NCI-H82 (cell line): ENCODE measurements at places on chromosomes 3 and 15.

GRCh38 chr3:171192176-171192854 is 165.8 kb upstream of the SLC2A2 start:
- DNase-seq, result no peak

DNA sequence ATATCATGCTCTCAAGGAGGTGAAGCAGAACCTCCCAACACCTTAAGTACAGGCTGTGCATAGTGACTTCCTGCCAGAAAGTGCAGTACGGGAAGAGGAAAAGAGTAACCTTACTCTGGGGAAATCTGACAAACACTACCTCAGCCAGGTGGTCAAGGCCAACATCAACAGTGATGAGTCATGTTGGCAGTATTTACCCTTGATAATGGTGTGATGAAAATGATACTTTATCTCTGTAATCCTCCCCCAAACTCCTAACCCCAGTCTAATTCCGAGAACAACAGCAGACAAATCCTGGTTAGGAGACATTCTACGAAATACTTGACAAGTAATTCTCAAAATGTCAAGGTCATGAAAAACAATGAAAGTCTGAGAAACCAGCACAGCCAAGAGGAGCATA is 26.5 kb downstream of the ANKDD1A start:
- DNase-seq, result no peak

- no peak for DNase-seq
Observed at GRCh38 chr3:78519281-78519680, 1248.5 kb downstream of the ROBO1 start.

- no peak for DNase-seq
Observed at GRCh38 chr15:27866505-27867165, 232.5 kb downstream of the OCA2 start.

GRCh38 chr3:192940129-192940528 is 22.5 kb upstream of the MB21D2 start:
- DNase-seq, result peak; percentile 34

- no peak for DNase-seq
Observed at GRCh38 chr3:64878362-64878761, 190.6 kb upstream of the ADAMTS9 start.

- no peak for DNase-seq
Observed at GRCh38 chr15:59178151-59178695, 28.4 kb upstream of the LDHAL6B start.

- DNase-seq, result no peak
Observed at GRCh38 chr3:183697123-183697609, 431 bp upstream of the YEATS2 start.

GRCh38 chr3:50276762-50277101 is 2.2 kb upstream of the LSMEM2 start:
- no peak for DNase-seq

GRCh38 chr15:63308947-63309346 is 31.5 kb downstream of the APH1B start:
- DNase-seq, result no peak

DNA sequence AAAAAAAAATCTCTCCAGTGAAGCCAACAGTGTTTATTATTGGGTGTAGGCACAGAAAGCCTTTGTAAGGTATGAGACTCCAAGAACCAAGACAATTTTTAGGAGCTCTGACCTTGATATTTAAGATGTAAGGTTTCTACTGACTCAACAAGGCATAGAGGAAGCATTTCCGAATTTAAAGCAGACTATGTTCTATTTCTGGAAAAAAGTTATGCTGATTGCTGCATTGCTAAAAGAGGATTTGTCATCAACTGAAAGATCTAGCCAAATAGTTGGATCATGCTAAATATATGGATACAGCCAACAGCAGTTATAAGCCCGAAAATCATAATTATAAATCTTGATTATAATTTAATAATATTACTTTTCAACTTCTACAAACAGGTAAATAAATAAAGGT is 53.3 kb upstream of the MELTF start:
- DNase-seq, result no peak

- DNase-seq, result no peak
Observed at GRCh38 chr3:11629716-11630115, 14.0 kb downstream of the VGLL4 start.

- no peak for DNase-seq
Observed at GRCh38 chr3:100978011-100978659, 15.1 kb downstream of the ABI3BP start.

DNA sequence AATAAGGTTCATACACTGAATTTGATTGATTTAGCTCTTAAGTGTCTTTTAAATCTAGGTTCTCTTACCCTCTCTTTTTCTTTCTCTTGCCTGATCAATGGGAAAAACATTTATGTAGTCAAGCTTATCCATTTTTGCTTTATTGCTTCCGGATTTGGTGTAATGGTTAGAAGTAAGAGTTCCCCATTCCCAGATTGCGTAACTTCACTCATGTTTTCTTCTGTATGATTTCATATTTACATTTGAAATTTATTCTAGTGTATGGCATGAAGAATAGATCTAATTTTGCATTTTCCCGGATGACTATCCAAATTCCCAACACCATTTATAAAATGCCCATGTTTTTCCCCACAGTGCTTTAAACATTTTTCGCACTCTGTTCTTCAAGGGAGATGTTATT is 27.9 kb upstream of the SV2B start:
- DNase-seq, result no peak

DNA sequence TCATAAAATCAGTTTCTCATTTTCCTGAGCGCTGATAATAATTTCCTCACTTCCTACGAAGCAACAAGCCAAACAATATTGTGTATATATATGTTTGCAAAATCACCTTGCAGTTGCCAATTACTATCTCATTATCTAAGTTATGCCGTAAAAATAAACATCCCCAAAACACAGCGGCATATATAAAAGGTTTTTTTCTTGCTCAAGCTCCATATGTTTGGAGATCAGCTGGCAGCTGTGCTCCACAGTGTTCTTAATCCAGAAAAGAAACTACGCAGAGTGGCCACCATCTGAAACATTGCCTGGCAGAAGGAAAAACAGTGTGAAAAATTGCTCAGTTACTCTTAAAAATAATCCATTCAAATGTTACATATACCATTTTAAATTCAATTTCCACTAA is 951.4 kb downstream of the PLOD2 start:
- peak; percentile 80 for DNase-seq

- peak; percentile 85 for DNase-seq
Observed at GRCh38 chr15:75640483-75641178, 607 bp upstream of the IMP3 start.

- peak; percentile 98 for DNase-seq
Observed at GRCh38 chr15:70062321-70062956, 35.3 kb downstream of the TLE3 start.

DNA sequence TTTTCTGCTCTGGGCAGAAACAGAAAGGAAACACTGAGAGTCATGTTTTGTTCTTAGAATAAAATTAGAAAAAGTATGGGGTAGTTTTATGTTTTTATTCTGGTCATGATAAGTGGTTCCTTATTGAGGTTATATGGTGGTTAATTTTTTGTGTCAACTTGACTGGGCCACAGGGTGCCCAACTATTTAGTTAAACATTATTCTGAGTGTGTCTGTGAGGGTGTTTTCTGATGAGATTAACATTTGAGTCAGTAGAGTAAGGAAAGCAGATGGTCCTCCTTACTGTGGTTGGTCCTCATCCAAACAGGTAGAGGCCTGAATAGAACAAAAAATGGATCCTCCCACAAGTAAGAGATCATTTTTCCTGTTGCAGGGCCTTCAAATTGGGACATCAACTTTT is 98.9 kb downstream of the C3orf38 start:
- DNase-seq, result no peak

DNA sequence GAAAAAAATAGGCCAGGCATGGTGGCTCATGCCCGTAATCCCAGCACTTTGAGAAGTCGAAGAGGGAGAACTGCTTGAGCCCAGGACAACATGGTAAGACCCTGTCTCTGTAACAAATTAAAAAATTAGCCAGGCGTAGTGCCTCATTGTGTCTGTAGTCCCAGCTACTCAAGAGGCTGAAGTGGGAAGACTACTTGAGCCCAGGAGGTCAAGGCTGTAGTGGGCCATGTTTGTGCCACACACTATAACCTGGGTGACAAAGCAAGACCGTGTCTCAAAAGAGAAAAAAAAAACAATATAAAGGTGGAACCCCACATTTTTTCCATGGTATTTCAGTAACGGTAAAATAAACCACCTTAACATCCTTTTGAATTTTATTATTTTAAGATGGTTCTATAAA is 69.9 kb downstream of the DENND4A start:
- no peak for DNase-seq

DNA sequence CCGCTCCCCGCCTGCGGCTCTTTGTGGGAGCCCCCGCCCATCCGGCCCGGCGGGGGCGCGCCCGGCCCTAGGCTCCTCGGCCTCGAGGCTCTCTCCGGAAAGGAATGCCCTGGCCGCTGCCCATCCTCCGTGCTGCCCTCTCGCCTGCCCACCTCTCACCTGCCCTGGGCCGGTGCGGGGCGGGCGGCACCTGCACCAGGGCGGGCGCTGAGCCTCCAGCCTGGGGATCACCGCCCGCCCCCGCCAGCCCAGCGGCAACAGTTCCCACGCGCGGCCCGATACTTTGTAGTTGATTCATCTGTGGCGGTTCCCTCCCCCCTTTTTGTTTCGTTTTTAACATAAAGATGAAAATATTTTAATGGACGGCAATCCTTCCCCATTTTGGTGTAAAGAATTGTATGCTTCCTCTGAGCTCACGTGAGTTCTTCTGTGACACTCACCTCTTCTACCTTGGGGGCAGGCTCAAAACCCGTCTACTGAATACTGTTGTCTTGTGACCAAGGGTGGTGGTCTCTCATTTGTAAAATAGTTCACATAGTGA is 1.9 kb downstream of the KLF13 start:
- DNase-seq, result peak; percentile 32

GRCh38 chr3:141129049-141129448 is 77.9 kb downstream of the SPSB4 start:
- no peak for DNase-seq

GRCh38 chr3:66673293-66673692 is 172.5 kb upstream of the LRIG1 start:
- no peak for DNase-seq

- DNase-seq, result no peak
Observed at GRCh38 chr3:156643729-156644389, 30.5 kb upstream of the TIPARP start.

DNA sequence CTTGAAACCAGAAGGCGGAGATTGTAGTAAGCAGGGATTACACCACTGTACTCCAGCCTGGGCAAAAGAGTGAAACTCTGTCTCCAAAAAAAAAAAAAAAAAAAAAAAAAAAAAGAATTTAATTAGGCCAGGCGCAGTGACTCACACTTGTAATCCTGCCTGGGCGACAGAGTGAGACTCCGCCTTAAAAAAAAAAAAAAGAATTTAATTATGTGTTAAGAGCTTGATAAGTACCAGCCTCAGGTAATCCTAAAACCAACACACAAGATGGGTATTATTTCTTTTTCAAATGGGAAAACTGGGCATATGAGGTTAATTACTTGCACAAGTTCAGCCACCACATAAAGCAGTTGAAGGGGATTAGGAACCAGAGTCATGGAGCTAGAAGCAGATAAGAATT is 49.0 kb downstream of the PBRM1 start:
- peak; percentile 91 for DNase-seq

GRCh38 chr3:126466886-126467610 is 8.6 kb downstream of the ZXDC start:
- no peak for DNase-seq

- no peak for DNase-seq
Observed at GRCh38 chr3:77648664-77649063, 608.8 kb downstream of the ROBO2 start.

- no peak for DNase-seq
Observed at GRCh38 chr3:159848348-159849118, 140.1 kb upstream of the IL12A start.

DNA sequence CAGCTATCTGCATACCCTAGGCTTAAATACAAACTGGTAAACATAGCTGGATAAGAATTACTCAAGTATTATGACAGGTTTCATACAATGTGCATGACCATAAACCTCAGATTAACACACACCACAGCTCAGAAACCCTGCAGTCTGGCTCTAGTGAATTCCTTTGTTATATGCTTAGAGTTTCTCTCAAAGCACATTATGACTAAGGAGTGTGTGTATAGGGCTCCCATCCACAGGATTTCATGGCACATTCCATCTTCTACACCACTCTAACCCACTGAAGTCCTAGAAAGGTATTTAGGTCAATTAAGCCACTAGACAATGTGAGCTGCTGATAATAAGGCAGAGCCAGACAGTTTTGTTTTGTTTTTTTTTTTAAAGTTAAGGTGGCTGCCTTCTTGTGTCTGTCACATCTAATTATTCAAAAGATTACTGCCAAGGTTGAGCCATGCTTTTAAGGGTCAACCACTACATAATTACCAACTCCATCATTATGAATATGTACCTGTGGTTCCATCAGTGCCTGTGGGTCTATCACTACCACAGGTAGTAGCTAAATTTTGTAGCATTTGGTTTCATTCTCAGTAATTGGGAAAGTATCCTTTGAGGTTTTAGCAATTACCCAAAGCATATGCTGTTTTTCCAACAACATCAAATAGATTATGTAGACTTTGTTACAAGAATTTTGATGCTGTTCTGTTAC is 107.0 kb downstream of the ALCAM start:
- peak; percentile 17 for DNase-seq

DNA sequence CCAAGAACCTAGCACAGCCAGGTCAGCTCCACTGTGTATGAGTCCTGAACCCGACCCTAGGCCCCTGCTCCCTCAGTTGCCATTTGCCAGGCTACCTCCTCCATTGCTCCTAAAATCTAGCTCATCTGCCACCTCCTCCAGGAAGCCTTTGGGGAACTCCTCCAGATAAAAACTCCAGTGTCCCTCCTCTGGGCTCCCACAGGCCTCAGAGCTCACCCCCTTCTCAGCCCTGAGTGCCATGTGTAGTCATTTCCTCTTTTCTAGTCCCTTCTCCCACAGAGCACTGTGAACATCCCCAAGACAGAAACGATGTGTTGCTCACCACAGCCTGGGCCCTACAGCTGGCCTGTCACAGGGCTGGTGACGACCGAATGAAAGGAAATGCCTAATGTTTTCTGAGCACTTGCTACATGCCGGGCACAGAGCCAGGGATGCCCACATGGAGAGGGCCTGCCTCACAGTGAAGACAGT is 61.0 kb downstream of the IQSEC1 start:
- no peak for DNase-seq

- DNase-seq, result no peak
Observed at GRCh38 chr3:125965505-125965904, 3.5 kb upstream of the ROPN1B start.

DNA sequence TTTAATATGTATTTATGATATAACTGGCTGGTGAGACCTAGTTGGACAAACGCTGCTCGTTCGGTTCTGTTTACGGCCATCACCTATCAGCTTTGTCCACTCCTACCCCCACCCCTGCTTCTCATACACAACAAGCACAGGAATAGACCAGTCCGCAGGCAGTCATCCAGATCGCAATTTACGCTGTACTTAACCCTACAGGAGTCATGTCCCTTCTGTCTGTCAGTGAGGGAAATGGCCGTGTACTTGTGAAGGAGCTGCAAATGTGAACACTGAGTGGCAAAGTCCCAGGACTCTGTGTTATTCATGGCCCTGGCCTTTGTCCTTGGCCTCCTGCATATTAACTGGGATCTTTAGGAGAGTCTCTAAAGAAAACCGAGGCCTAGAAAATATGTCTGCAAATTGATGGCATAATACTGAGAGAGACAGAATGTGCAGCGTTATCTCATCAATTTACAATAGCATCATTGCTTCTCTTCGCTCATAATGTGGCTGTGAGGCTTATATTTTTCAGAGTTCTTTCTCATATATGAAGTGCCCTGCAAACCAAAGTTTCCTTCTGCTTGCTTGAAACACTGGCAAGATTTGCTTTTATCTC is 7.2 kb upstream of the ABHD10 start:
- DNase-seq, result peak; percentile 19
